ENCODE measurements at places on chromosomes 6 and 20.

- no peak for DNase-seq
Observed at GRCh38 chr6:122432816-122433215, 33.4 kb downstream of the HSF2 start.

DNA sequence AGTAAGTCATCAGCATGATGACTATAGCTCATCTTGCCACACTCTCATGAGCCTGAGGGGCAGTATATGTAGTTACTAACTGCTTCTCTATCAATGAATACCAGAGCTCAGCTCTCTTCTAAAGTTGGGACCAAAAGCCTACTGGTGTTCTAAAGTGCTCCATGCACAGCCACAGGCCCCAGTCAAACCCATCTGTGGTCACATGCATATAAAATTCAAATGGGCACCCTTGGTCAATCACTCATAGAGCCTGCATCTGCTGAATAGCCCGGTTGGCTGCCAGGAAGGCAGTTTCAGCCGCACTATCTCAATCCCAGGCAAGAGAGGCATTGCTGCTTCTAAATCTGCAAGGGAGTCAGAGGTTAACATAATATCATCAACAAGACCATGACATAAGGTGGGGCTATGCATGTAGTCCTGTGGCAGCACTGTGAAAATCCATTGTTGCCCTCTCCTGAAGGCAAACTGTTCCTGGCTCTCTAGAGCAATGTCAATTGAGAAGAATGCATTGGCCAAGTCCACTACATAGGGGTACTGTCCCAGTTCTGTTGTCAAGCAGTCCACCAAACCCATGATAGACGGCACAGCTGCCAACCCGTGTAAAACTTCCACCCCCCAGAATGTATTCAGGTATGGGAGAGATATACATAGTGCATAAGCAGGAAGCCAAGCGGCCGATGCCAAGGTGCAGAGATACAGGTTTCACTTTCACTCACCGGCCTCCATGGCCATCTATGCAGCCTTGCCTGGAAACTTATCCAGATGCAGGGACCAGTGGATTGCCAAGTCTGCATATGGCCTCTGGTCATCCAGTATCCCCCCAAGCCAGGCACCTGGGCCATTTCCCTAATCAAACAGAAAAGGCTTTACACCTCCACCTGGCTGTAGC lies 76.2 kb downstream of the ALDH8A1 start:
- no peak for DNase-seq

DNA sequence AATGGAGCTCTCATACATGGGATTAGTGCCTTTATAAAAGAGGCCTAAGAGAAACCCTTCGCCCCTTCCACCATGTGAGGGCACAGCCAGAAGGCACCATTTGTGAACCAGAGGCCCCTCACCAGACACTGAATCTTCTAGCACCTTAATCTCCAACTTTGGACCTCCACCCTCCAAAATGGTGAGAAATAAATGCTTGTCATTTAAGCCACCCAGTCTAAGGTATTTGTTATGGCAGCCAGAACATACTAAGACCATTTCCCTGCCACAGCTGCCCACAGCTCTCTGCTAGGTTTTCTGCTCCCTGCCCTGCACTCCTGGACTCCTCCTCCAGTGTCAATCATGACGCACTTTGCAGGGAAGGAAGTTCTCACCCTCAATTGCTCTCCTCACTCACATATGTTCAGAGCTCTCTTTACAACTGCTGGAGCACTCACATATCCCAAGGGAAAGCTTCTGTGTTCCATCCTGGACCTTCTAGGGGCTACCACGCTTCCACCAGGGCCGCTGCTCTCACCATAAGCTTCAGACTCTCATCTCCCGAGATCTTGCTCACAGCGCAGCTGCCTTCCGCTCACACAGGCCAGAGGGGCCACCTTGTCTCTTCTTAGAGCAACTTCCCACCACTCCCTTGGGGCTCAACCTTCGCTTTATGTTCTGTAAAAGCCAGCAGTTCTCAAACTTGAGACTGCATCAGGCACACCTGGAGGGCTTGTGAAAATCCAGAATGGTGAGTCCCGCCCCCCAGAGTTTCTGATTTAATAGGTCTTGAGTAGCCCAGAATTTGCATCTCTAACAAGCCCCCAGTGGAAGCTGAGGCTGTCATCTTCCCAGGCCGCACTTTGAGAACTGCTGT lies 1.6 kb upstream of the LY86 start:
- no peak for DNase-seq

GRCh38 chr20:3167738-3168078 lies 5.6 kb downstream of the LZTS3 start:
- DNase-seq, result no peak

- peak; percentile 36 for DNase-seq
Observed at GRCh38 chr20:59123011-59123677, 40.5 kb upstream of the ZNF831 start.

DNA sequence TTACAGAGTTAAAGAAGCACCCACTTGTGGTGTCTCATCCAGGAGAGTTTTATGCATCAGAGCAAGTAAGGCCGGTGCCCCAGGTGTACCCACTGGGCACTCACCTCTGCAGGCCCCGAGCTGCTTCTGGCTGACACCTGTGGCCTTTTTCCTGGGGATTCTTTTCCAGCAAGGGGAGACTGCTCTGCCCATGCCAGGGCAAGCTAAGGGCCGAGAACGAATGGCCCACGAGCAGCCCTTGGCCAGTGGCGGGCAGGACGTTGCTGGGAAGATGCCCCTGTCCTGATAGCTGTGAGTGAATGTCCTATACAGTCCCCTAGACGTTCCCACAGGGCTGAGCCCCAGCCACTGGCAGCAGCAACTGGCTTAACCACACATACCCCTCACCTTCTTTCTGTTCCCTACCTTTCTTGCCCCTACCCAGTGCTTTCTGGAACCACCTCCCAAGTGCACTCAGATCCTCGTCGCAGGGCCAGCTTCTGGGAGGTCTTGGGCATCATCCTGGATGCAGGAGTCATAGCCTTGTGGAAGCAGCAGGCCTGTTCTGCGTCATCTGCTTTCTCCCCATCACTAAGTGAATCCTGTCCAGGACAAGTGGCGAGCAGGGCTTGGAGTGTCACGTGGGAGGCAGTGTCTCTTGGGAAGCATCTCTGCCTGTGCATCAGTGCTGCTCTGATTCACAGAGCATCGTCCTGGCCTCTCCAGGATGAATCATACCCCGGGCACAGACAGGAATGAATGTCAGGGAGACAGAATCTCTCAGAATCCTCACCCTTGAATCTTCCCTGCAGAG lies 32.5 kb downstream of the SYNDIG1 start:
- no peak for DNase-seq

- DNase-seq, result no peak
Observed at GRCh38 chr20:57618764-57619050, 1.5 kb downstream of the ZBP1 start.

GRCh38 chr20:49889001-49889934 lies 26.1 kb downstream of the SPATA2 start:
- no peak for DNase-seq

- no peak for DNase-seq
Observed at GRCh38 chr20:40728470-40728869, 39.4 kb upstream of the MAFB start.

DNA sequence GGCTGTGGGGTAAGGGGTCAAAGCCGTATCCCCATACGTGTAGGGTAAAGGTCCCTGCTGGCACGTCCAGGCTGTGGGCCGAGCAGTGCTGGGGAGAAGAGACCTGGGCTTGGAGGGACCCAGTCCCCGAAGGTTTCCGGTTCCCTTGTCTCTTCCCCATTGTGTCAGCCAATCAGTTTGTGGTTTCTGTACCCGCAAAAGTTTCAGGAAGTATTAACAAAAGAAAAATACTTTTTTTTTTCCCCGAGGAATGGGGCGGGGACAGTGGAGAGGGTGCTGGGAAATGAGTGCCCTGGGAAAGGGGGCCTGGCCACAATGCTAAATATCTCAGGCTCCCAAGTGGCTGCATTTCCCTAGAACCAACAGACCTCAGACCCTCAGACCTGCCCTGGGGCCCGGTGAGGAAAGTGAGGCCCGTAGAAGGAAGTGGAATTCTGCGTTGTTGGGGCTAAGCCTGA lies 15.2 kb upstream of the AMD1 start:
- DNase-seq, result no peak

DNA sequence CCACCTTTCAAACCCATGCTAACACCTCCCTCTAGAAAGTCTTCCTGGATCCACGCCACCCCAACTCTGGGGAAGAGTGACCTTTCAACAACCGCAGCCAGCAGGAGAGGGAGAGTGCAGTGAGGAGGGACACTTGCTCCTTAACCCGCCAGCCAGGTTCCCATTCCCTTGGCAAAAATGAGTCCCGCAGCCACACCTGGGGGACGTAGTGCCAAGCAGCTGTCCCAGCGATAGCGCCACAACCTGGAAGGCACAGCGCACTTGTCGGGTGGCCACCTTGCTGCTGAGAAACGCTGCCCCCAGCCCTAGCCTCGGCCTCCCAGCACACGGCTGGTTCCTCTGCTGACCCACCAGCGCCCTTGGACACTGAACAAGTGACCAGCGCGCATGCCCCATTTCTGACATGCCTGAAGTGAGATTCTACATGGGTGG lies 119.3 kb downstream of the JPH2 start:
- DNase-seq, result no peak

- no peak for DNase-seq
Observed at GRCh38 chr20:25864326-25864962, 167.8 kb upstream of the ZNF337 start.

GRCh38 chr6:14626556-14626955 lies 509.0 kb downstream of the CD83 start:
- no peak for DNase-seq

DNA sequence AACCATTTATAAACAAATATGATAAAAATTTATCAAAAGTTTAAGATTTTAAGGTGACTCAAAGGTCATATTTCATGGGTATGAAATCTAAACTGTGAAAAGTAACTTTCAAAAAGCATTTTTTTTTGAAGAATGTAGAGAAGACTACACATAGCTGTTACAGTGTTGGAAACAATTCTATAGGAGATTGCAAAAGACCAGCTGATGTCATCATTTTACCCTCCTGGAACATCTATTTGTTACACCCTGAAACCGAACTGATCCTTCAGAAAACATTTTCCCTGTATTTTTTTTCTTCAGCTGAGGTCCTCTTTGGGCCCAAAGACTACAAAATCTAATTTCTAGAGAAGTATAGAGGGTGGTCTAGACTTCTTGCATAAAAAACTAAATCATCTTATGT lies 297.5 kb upstream of the FERMT1 start:
- no peak for DNase-seq

- DNase-seq, result no peak
Observed at GRCh38 chr20:44053046-44053445, 133.9 kb downstream of the JPH2 start.

DNA sequence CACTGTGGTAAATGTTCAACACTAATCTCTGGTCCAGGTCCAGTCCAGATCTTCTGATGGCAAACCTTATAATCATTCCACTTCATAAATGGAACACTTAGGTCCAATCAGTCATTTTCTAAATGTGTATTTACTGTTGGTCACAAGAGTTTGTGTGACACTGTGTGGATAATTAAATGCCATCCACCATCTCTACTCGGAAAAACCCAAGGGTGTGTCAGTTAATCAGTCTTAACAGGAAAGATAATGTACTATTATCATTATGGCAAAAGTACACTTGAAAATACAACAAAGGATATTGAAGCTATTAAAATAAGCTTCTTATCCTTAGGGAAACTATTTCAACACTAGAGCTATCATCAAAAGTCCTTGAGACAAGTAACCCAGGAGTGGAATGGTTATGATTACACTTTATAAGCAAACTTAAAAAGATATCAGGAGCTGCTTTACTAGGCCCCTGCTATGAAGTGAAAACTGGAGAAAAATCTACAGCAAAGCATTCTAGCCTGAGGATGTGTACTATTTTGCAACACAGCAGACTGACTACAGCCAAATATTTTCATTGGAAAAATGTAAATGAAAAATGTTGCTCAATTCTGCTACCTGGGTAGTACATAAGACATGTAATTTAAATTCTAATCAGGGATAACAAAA lies 227.9 kb downstream of the LAMA2 start:
- DNase-seq, result no peak

GRCh38 chr6:14802514-14803160 lies 443.2 kb upstream of the JARID2 start:
- DNase-seq, result no peak

DNA sequence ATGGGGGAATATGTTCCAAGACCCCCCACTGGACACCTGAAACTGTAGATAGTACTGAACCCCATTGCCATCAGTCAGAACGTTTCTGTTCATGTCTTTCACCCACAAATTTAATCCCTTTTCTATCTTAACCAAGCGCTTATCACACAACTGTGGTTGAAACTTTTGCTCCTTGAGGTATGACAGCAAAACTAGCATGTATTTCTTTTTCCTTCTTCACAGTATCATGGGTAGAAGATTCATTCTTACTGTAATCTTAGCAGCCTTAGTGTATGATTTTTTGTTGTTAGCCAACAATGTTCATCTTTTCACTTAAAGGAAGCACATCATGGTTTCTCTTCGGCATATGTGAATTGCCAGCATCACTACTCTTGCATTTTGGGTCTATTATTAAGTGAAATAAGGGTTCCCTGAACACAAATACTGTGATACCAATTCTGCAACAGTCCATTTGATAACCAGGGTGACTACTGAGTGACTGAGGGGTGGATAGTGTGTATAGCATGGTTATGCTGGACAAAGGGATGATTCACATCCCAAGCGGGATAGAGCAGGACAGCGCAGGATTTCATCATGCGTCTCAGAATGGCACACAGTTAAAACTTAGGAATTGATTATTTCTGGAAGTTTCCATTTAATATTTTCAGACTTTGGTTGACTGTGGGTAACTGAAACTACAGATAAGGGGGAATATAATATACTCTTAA lies 41.8 kb downstream of the KCNS1 start:
- no peak for DNase-seq

DNA sequence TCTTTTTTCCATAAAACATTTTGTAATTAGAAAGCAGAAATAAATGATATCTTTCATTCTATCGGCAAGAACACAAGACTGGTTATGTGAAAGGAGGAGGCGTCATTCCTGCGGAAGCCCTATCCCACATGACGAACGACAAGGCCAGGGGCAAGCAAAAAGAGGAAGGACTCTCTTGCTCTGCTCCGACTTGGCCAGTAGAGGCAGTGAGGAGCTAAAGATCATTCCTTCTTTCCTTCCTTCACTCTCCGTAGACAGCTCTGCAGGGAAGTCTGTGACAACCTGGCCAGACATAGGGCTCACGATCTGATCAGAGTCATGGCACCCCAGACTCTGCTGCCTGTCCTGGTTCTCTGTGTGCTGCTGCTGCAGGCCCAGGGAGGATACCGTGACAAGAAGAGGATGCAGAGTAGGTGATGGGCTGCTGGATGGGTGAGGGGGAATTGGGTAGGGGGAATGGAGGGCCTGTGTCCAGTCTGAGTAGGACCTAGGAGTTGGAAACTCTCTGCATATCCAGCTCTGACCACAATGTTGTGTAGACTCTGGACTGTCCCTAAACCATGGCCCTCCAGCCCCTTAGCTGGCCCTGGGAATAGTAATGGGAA lies at the start of gene WFDC10A:
WFDC10A (plus strand) TSS at position 244 of the 605 bp plus-strand sequence; CDS start at position 319, 75 bp downstream.
- no peak for DNase-seq

GRCh38 chr20:62624719-62625453 lies 17.4 kb upstream of the SLCO4A1 start:
- no peak for DNase-seq

All from activated CD8-positive, alpha-beta memory T cell treated with anti-CD3 and anti-CD28 coated beads for 4 hours (primary cell).